Hematopoietic multipotent progenitor cell treated with erythropoietin and hydrocortisone succinate and interleukin-3 and kit ligand, for 8 days (in vitro differentiated cells): ENCODE measurements at places on chromosomes 1 and 21.

DNA sequence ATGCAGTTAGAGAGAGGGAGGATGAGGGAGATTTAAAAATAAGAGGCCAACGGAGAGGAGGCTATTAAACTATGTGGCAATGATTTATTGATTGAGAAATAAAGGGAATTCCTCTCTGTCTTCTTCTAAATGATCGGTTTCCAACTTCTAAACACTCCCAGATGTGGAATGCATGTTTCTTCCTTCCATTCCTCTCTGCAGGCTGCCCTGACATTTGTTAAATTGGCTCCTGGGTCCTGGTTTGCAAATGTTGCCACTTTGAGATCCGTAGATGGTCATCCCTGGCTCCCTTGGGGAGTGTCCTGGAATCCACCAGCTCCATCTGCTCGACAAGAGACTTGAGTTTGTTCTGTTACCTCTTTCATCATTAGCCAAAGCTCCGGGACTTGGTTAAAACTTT, 10.3 kb upstream of the C1orf198 start:
- DNase-seq = no peak

GRCh38 chr1:236395947-236396664, 2.0 kb downstream of the EDARADD start:
- no peak for DNase-seq

DNA sequence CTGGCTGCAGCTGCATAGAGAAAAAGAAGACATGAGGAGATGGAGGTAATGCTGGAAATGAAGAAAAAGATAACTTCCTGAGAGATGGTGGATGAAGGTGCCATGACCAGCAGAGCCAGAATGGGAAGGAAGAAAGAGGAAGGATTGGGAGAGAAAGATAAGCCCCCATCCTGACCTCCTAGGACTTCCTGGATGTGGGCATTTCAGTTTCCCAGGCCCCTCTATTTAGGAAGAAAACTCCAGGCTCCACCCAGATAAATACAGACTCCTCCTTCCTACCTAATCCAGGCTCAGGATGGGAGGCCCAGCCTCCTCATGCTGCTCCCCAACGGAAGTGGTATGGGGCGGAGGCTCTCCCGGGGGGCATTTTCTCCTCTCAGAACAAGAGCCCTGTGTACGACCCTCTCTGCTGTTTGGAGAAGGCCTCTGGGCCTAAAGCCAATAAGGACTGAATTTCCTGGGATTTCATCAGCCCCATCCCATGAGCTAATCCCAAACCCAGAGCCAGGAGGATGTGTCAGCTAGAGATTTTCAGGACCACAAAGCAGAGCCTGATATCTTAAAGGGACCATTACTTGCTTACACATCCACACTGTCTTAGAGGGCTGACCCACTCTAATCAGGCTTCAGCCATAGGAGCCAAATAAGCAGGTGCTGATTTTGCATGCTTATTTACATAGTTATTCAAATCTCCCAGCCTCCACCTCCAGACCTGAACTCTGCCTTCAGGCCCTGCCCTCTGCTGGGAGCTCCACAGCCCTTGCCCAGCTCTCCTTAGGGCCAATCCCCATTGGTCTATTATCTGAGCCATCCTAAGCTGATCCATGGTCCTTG, 5.1 kb upstream of the ARHGEF2 start:
- peak; percentile 37 for DNase-seq

GRCh38 chr21:46189213-46189958, 5.1 kb upstream of the SPATC1L start:
- no peak for DNase-seq

- no peak for DNase-seq
Measured at GRCh38 chr1:18547460-18547859, 66.7 kb downstream of the KLHDC7A start.

DNA sequence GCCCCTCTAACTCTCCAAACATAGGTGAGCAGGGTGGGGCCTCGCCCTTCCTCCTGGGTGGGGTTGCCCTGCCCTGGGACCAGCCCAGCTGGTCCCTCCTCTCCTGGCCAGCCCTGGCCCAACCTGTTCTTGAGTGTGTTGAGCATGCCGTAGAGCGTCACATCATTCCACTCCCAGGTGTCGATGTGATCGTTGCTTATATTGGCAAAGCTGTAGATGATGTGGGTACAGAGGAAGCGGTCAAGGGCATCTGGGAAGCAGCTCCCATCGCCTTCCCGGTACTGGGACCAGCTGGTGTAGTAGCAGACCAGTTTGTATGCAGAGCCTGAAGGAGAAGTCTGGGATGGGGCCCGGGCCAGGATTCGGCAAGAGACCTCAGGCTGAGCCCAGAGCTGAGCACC, 1.4 kb downstream of the CHI3L1 start:
- no peak for DNase-seq

DNA sequence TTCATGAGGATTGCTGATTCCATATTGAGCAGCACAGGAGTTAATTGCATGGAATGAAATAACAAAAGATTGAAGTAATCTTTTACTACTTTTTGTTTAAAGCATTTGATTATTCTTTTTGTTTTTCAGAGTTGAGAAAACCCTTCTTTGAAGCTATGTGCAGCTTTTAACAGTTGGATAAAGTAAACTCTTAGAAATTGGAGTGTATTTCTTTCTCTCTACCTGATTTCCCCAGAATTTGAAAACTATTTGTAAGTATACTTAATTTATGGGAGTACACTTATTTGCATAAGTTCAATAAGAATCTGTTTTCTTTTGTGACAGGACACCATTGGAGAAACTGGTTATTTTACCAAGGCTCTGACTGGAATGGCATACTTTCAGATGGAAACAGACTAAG, 133.6 kb downstream of the TRIM33 start:
- no peak for DNase-seq

GRCh38 chr21:17270229-17270628, 242.6 kb upstream of the CXADR start:
- peak; percentile 21 for DNase-seq

GRCh38 chr1:201750934-201751333, 78.0 kb upstream of the IPO9 start:
- DNase-seq = no peak

GRCh38 chr1:175520186-175520585, 223.2 kb downstream of the TNR start:
- DNase-seq = no peak

DNA sequence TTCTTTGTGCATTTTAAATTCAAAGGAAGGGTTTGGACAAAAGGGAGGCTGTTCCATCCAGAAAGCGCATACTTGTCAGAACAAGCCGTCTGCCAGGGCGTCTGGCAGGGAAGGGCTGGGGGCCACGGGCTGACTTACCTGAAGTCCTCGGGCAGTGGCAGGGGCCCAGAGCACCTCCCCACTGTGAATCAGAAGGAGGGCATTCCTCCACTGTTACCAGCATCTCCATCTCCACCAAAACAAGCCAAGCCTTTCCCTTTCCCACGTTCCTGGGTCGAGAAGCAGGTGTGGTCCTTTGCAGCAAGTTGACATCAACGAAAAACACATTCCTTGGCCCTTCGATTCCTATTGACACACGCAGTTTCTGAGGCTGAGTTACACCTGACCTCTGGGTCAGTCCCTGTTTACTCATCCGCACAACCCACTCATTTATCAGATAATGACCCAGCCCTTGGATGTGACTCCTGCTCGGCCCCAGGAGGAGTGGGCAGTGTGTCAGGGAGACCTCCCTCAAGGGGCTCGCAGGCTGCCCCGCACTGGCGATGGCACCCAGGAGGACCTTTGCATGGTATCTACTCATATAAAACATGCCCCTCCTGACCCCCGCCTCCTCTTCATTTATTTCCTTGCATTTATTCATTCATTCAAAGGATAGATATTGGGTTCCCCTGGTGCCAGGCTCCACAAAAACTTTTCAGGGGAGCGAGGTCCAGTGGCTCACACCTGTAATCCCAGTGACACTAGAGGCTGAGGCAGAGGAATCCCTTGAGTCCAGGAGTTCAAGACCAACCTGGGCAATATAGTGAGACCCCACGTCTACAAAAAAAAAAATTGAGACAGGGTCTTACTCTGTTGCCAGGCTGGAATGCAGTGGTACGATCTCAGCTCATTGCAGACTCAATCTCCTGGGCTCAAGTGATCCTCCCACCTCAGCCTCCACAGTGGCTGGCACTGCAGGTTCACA, 60.2 kb downstream of the TOMM20 start:
- no peak for DNase-seq

GRCh38 chr1:19425646-19426239, 59.6 kb downstream of the CAPZB start:
- no peak for DNase-seq

DNA sequence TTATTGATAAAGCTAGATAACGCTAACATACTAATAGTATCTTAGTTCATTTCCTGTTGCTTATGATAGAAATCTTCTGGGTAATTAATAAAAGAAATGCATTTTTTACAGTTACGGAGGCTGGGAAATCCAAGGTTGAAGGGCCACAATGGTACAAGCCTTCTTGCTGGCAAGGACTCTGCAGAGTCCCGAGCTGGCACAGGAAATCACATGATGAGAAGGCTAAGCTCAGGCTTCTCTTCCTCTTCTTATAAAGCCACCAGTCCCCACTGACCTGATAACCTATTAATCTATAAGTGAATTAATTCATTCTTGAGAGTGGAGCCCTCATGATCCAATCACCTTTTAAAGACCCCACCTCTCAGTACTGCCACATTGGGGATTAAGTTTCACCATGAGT, 82.6 kb downstream of the GPR161 start:
- DNase-seq = no peak
